ENCODE measurements at places on chromosomes 16 and 17.

- no peak for DNase-seq
Measured at GRCh38 chr17:14950686-14951085, 314.4 kb downstream of the PMP22 start.

GRCh38 chr16:61842666-61843065 lies 193.6 kb downstream of the CDH8 start:
- no peak for DNase-seq

GRCh38 chr16:9908613-9909012 lies 273.6 kb downstream of the GRIN2A start:
- DNase-seq = no peak

DNA sequence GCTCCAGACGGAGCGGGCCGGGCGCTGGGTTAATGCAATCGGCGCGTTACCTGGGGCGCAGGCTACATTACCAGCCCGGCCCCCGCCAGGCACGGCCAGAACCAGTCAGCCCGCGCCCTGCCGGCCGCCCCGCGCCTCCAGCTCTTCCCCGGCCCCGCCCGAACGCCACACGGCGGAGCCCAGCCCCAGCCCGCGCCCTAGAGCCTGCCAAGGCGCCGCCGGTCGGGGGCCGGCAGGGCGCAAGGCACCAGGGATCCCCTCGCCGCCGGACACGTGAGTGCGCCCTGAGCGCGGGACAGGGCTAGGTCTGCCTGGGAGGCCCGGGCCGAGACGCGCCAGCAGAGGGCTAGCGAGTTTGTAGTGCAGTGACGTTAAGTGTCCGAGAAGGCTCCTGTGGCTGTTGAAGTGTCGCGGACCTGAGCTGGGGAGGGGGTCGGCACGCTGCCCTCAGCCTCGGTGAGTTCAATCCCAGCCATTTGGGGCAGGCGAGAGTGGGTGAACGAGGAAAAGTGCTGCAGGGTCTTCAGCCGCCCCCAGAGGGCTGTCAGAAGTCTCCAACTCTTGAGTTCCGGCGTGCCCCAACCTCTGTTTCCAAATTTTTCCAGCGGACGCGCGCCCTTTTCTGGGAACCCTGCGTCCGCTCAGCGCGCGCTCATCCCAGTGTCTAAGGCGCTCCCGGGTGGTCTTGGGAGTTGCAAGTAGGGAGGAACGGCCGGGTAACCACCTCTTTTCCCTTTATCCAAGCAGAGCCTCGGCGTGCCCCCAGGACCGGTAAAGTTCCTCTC lies at the start of gene SLC6A2:
TSS of gene SLC6A2 (plus strand) at position 92 of the 785 bp plus-strand sequence. CDS start 707 bp downstream, outside the sequence.
- no peak for DNase-seq

DNA sequence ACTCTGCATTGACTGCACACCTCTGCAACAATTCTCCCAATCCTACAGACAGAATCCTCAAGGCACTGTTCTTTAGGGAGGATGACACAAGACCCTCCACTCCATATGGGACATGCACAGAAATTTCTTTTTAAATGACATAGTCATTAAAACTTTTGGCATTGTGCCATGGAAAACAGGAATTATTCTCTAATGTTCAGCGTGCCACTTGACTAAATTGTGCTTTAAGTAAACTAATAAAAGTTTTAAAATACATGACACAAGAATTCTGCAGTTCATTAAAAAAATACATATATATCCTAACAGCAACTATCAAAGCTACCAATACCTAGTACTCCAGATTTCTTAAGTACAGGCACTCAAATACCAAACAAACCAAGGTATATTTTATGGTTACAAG lies 16.0 kb downstream of the CEP112 start:
- DNase-seq = no peak

DNA sequence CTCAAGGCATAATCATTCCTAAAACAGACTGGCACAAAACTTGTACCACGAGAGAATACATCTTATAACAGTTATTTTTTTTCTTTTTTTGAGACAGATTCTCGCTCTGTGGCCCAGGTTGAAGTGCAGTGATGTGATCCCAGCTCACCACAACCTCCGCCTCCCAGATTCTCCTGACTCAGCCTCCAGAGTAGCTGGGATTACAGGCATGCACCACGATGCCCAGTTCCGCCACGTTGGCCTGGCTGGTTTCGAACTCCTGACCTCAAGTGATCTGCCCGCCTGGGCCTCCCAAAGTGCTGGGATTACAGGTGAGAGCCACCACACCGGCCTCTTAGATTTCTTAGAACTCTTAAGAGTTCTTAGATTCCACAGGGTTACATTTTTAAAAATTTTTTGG lies 4.1 kb downstream of the NUFIP2 start:
- no peak for DNase-seq

DNA sequence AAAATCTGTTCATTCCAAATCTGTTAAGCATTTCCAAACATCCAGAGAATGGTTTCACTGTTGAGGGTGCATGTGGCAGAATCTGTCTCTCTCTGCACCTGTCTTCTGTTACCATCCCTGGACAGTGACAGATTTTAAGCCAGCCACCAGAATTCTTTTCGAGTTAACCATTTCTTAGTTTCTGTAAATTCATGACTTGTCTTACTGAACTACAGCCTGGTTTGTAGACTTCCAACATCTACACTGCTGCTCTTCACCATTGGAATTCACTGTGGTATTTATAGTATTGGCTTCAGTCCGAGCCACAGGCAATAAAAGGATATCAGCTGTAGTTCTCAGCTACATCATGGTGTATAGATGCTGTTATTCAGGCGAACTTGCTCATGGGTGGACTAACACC lies 47.6 kb downstream of the GOSR1 start:
- no peak for DNase-seq

DNA sequence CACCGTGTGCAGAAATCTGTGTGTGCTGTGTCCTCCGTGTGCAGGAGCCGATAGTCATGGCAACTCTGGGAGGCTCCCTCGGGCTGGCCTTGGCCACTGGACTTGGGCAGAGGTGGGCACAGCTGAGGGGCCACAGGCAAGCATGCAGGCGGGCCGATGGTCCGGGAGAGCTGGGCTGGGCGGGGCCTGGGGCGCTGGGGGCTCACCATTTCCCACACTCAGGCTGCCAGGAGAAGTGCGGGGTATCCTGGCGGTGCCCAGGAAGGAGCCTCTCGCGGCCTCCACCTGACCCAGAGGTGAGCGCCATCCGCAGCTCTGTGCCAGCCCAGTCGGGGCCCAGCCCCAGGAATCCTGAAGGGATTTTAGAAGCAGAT lies 28.4 kb downstream of the BAHCC1 start:
- no peak for DNase-seq

DNA sequence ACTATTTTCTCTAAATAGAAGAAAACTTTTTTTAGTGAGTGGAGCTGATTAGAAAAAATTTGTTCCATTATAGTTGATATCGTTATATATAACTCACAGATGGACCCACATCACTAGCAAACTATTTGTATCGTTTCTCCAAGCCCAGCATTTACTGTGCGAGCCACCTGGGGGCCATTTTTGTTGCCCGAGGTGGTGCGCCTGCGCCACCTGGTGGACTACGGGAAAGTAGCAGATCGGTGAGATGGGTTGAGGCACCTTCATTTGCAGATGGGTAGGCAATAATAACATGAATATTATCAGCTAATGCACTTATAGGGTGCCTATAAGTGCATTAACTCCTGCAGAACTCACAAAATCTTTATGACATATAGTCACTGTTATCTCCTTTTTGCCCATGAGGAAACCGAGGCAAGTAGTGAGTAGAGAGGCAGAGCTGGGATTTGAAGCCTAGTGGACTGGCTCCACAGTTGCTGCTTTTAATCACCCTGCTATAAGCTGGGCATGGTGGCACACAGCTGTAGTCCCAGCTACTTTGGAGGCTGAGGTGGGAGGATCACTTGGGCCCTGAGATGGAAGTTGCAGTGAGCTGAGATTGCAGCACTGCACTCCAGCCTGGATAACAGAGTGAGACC lies 23.2 kb upstream of the NTN1 start:
- DNase-seq = peak; percentile 84

DNA sequence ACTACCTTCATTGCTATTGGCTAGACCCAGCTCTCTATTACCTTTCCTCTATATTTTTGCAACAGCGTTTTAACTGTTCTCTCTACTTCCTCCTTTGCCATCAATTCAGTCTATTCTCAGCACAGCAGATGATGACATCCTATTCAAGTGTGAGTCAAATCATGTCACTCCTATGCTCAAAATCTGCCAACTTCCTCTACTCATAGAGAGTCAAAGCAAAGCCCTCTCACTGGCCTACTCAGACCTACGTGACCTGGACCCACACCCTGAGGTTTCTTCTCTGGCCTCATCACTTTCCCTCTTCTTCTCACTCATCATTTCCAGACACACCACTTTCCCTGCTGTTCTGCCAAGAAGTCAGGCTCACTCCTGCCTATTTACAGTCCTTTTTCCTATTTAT lies 289.0 kb upstream of the AXIN2 start:
- no peak for DNase-seq

GRCh38 chr17:79046916-79047280 lies 22.9 kb downstream of the C1QTNF1 start:
- no peak for DNase-seq

DNA sequence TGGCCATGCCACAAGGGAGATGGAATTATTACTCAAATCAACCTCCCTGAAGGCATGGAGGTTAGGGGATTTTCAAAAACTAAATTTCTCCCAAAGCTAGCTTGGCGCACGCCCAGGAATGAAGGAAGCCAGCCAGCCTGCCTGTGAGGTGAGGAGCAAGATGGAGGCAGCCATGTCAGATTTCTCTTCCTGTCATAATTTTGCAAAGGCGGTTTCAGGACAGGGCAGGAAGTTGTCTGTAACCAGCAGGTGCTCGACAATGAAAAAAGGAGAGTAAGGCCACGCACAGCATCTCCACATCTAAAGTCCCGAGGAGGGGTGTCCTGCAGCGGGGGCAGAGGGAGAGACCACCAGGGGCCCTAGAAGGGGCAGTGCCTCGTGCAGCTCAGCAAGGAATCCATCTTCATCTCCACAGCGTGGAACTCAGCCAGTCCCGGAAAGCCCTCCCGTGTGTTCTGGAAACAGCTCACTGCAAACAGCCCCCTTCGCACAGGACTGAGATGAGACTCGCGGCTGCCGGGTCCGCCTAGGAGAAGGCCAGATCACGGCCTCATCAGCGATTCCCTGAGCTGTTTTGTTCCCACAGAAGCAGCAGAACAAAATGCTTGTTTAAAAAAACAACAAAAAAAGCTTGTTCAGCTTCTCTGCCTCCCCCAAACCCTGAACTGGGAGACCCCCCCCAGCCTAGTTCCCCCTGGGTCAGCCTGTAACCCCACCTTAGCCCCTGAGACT lies 47.8 kb downstream of the SLC7A5 start:
- no peak for DNase-seq

DNA sequence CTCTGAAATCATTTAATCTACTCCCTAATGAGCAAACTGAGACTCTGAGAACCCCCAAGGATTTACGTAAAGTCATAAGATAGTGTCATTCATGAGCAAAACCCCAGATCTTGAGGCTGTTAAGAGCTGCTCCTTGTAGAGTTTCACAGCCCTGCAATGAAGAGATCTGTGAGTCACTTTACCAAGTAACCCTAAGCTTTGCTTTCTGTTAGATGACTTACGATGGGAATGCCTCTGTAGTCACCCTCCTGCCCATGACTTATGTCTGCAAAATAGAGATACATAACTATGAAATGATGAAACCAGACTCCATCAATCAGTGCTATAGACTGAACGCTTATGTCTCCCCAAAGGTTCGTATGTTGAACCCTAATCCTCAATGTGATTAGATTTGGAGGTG lies 117.7 kb downstream of the HS3ST3A1 start:
- DNase-seq = no peak

DNA sequence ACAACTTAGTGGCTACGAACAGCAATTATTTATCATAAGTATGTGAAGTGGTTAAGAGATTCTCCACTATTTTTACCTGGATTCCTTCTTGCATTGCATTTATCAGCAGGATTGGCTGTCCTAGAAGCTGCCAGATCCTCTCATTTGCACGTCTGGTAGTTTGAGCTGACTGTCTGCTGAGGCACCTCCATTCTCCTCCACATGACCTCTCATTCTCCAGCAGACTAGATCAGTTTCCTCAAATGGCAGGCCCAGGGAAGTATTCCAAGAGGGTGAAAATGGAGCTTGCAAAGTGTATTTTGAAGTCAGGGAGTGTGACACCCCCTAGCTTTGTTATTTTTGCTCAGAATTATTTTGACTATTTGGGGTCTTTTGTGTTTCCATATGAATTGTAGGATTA lies 870.1 kb downstream of the CDH11 start:
- no peak for DNase-seq

- DNase-seq = no peak
Measured at GRCh38 chr16:59886021-59886420, 1151.9 kb upstream of the GOT2 start.

DNA sequence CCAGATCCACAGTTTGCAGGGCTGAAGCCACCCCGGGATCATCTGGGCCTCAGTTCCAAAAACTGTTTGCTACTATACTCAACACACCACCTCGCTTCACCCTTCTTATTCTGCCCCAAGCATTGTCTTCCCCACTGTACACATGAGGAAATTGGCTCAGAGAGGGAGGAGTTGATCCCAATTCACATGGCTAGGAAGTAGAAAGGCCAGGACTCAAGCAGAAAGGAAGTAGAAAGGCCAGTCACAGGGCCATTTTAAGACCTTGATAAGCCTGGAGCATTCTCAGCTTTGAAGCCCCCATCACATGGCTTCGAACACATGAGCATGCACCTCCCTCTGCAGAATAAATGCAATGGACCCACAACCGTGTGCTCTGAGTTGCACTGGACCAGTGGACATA lies 7.7 kb upstream of the PRSS22 start:
- DNase-seq = no peak

DNA sequence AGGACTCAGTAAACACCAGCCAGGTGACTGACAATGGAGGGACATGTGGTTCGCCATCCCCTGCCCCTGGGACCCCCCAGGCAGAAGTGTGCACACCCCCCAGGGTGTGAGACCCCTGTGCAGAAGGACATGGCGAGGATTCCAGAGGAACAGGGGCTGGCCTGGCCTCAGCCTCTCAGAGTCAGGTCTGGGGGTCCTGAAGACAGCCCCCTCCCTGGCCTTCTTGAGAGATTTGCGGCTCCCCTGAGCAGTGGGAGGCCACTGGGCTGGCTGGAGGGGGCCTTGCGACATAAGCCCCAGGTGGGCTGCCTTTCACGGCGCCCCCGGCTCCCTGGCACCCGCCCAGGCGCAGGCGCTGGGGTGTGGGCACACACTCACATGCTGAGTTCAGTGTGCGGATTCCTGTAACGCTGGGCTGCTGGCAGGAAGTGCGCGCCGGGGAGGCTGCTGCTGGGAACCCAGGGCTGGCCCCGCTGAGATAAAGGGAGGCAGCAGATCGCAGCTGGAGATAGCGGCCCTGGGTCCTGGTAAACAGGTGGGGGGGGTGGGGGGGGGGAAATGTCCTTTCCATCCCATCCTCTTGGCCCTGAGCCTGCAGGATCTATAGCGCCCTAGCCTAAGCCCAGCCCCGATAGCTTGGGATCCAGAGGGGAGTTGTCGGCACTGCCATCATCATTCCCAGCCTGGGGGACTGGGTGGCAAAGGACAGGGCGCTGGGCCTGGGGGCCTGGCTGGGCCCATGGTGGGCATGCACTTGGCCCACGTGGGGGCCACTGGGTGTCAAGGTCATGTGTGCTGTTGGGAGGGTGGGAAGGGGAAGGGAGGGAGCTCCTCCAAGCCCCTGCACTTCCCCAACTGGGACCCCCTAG lies 27.1 kb downstream of the TMEM235 start:
- peak; percentile 73 for DNase-seq

Measured in CD4-positive, alpha-beta T cell treated with Interleukin-12 subunit alpha and Interleukin-12 subunit beta, for 1 hour (primary cell).